G401 (cell line): ENCODE measurements at places on chromosomes 11 and 22.

DNA sequence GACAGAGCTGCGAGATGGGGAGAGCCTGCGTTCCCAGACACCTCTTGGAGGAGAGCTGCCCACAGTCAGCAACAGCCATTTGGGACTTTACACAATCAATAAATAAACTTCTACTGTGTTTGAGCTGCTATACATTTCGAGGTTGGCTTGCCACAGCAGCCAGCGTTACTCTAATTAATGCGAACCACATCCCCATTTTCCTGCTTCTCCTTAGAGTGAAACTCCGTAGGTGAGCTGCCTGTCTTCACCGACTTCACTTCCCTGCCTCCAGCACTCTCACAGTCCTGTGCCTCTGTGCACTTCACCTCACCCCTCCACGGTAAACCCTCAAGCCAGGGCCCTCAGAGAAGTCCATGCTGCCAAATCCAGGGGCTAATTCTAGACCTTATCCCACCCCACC is 5.9 kb upstream of the SLC22A12 start:
- DNase-seq = peak; percentile 54

DNA sequence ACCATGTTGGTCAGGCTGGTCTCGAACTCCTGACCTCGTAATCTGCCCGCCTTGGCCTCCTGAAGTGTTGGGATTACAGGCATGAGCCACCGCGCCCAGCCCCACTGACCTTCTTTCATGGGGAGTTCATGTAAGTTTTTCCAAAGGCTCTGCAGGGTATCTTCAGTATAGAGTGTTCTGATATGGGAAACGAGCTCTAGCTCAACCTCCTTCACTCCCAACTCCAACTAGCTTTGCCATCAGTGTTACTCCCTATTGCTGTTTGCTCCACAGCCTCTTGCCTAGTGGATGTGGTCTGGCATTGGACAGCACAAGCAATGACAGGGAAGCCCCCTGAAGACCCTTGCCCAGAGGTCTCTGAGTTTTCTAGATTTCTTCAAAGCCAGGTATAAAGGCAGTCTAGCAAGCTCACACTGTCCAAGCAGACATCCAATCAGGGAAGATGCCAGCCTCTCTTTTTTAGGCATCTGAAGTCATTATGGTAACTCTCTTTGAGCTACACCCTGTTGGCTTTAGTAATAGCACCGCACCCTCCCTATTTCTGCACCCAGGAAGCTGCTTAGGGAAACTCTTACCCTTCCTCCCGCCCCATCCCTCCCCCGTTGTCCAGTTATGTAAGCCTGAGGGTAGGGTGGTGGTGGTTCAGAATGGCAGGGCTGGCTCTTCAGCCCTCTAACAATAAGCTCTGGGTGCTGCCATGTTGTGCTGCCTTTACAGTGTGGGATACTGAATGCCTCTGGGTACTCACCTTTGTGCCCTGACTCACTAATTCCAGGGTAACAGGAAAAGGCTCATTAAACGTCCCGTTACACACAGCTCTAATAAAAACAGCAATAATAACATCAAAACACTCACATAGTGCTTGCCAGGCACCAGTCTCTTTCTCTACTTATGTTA is 41.4 kb upstream of the CLDN5 start:
- DNase-seq = no peak

- DNase-seq = peak; percentile 25
Measured at GRCh38 chr11:65290448-65291165, 24.1 kb upstream of the CDC42EP2 start.

DNA sequence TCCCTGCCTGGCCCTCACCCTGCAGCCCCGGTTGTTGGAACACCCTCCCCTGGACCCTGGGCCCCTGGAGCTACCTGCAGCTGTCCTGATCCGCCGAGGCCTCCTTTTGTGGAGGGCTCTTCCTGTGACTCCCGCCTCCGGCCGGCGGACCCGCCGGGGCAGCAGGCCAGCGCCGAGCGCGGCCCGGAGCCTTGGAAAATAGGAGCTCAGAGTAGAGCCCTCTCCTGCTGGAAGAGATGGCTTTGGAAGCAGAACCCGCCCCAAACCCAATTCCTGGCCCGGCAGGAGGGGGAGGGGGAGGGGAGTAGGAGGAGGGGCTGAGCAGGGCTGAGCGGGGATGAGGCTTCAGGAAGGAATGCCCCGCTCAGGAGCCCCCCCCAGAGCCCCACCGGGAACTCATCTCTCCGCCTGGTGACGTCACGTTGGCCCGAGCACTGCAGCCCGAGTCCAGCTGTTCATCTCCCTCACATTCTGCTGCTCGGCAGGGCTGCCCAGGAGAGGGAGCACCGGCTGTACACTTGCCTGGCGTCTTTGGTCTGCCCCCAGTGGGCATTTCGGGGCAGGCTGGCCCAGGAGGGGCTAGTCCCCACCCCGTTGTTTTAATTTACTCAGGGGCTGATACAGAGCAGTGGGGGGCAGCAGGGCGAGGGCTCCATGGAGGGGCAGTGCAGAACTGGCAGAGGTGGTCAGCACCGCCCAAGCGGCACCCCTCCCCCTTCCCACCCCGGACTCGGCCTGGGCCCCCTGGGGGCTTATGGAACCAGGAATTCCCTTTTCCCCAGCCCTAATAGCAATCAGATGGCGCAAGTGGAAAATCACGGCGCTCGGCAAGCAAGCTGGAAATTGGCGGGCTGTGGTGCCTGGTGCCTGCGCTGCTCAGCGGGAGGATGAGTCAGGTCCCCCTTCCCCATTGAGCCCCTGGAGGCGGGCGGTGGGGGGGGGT is at the start of gene MRGPRF:
Gene MRGPRF, minus strand, starts transcription at position 238 of the 943 bp plus-strand sequence. CDS start 3,345 bp downstream, outside the sequence.
- DNase-seq = peak; percentile 87

DNA sequence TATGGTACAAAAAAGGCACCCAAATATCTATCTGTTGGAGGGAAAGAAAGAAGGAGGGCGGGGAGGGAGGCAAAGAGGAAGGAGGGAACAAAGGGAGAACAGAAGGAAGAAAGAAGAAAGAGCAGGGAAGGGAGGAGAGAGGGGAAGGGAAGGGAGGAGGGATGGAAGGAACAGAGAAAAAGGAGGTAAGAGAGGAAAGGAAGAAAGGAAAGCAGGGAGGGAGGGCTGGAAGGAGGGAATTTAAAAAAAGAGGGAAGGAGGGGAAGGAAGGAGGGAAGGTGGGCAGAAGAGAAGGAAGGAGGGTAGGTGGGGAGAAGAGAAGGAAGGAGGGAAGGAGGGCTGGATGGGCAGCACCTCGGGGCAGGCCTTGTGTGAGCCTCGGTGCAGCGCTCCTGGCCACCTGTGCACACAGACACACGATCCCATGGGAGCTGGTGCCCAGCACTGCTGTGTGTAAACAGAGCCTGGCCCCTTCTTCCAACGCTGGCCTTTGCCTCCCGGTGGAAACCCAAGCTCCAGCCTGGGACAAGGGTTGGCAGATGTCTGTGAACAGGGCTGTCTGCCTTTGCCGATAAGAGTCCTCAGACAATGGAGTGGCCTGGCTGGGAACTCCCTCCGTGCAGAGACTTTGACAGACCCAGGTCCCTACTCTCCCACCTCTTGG is 23.2 kb downstream of the SMIM38 start:
- no peak for DNase-seq

GRCh38 chr11:39374963-39375698 is 2084.3 kb downstream of the LRRC4C start:
- DNase-seq = peak; percentile 12

- peak; percentile 64 for DNase-seq
Measured at GRCh38 chr11:118883368-118884071, at the start of gene CXCR5. Gene CXCR5 (plus strand): TSS chr11:118883892. CDS start chr11:118883942, 50 bp downstream.

GRCh38 chr22:23531966-23532705 is 48.0 kb downstream of the IGLL1 start:
- DNase-seq = no peak

DNA sequence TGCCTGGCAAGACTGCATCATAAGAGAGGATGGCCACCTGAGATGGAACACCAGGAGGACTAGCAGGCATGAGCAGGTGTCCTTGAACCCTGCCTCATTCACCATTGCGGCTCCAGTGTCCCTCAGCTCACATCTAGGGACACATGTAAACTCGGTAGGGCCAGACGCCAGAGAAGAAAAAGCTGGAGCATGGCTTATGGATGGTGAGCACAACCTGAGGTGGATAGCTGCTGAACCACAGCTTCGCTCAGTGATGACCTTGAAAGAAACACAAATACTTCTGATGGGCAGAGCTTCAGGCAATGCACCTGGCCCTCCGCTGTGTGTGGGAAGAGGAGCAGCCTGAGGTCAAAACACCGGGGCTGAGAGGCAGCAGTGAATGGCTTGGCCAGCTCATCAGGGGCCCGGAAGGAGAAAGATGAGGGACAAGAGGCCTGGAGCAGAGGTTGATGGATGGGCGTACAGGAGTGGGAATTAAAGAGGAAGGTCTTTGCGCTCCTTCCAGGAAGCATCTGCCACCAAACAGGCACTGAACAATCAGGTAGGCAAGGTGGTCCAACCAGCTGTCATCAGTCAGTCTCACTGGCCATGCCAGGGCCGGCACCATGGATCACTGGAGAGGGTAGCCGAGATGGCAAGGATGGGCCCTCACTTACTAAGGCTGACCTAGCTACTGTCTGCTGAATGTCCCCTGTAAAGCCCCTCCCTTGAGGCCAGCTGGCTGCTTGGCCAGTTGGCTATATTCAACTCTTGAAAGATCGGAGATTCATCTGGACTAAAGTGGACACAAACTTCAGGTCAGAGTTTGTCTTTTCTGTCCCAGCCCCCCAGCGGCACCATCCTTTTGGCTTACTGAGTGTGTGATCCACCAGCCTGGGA is 89.7 kb downstream of the MYEOV start:
- DNase-seq = no peak

DNA sequence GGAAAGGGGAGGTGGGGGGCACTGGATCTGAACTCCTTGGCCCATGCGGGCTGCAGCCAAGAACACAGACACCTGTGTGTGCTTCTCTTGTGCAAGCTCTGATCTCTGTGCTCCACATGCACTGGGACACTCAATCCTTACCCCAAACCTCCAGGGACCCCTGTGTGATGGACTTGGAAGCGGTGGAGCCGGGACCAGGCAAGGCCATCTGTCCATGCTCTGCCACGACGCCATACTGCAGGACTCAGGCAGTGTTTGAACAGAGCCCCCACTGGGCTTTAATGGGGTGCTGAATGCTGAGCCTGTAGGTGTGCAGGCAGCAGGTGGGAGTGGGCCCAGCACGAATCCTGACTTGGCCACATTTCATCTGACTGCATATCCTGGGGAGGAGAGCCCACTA is 23.4 kb downstream of the PPM1F start:
- DNase-seq = no peak
